ENCODE measurements at places on chromosomes 3 and 15.

DNA sequence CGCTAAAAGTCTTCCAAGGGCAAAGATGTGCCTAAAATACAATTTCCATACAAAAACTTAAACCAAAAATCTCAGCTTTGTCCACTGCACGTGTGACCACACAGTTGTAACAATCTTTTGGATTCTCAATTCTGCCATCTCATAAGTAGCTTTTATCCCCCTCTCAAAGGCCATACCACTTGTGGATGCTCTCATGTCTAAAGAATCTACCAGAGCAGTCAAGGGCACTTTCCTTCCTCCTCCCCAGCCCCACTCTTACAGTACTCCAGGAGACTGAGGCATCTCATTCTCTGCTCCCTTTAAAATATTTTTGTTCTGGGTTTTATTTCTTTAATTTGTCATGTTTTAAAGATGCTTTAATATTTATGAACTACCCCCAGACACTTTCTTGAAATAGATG lies 102.3 kb upstream of the PFN2 start:
- no peak for DNase-seq

DNA sequence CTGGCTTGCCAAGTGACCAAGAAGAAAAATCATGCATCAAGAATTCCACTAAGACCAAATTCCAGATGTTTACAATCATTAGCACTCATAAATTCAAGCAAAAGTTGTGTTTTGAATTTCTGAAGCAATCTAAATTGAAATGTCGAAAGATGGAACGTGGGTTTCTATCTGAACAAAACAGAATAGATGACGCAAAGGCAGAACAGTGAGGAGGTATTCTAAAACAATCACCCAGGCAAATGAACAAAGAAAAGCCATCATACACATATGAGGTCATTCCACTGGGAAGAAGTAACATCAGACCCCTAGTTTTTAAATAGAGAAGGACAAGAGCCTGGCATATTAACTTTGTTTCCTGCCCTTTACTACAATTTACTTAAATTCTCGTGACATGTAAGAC lies 58.0 kb downstream of the MCF2L2 start:
- no peak for DNase-seq

GRCh38 chr15:41891946-41892345 lies 1.9 kb downstream of the SPTBN5 start:
- no peak for DNase-seq

- no peak for DNase-seq
Observed at GRCh38 chr3:44954304-44954703, 21.7 kb downstream of the ZDHHC3 start.

DNA sequence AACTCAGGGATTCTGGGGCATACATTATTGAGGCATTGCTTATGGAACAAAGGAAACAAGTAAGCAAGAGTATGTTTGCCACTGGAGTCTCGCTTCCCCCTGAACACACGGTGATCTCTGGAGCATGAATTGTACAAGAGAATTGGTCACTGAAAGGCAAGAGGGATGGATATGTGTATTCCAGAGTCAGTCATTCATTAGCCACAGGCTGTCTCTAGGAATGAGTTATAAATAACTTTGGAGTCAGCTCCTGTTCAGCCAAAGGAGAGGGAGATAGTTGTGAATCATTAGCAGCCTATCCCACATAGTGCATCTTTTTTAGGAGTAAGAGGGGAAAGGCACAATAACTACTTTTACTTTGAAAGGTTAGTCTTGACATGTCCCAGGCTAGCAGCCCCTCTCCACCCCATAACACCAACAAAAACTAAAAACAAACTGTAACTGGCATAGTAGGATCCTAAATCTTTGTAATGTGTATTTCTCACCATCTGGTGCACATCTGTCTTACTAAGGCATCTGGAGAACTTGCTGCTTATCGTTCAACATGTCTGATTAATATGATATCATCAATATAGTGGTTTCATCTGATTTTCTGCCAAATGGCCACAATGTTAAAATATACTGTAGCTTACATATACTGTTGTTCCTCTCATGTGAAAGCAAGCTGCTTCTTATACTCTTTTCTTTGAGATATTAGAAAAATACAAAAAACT lies 462.2 kb downstream of the GRM7 start:
- DNase-seq, result no peak

GRCh38 chr3:45125550-45126026 lies 20.6 kb downstream of the CDCP1 start:
- DNase-seq, result no peak

DNA sequence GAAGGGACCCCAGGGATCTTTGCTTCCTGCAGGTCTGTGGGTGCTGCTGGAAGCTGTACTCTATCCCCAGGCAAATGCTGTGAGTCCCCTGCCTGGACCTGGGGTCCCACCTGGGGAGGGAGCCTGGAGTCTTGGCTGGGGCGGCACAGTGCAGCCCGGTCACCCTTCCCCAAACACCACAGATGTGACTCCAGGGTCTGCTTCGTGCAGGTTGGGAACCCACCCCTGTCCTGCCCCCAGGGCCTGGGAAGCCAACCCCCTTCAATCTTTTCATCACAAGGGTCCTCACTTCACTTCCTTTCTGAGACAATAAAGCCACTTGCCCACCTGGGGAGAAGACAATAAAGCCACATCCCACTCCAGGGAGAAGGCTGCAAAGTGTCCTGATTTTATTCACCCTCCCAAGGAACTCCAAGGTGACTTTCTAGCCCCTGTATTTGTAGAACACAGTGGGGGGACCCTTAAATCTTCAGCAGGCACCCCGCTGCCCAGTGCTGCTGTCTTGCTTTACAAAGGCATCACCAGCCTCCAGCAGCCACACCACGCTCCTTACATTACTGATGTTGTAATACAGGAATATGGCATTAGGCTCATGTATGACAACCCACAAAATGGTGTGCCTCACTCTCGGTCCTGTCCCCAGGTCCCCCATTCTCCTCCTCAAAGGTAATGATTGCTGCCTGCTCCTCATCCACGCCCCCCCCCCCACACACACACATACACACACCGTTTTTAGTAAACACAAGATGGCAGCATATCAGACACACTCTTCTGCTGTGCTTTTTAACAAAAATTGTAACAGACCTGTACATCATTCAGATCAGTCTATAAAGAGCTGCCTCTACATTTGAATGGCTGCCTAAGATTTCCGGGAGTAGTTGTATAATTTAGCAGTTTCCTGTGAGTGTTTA lies 9.9 kb downstream of the C3orf22 start:
- no peak for DNase-seq

GRCh38 chr3:103025880-103026279 lies 591.1 kb downstream of the ZPLD1 start:
- DNase-seq, result no peak

GRCh38 chr15:23422099-23422945 lies 24.7 kb downstream of the GOLGA6L2 start:
- DNase-seq, result no peak

DNA sequence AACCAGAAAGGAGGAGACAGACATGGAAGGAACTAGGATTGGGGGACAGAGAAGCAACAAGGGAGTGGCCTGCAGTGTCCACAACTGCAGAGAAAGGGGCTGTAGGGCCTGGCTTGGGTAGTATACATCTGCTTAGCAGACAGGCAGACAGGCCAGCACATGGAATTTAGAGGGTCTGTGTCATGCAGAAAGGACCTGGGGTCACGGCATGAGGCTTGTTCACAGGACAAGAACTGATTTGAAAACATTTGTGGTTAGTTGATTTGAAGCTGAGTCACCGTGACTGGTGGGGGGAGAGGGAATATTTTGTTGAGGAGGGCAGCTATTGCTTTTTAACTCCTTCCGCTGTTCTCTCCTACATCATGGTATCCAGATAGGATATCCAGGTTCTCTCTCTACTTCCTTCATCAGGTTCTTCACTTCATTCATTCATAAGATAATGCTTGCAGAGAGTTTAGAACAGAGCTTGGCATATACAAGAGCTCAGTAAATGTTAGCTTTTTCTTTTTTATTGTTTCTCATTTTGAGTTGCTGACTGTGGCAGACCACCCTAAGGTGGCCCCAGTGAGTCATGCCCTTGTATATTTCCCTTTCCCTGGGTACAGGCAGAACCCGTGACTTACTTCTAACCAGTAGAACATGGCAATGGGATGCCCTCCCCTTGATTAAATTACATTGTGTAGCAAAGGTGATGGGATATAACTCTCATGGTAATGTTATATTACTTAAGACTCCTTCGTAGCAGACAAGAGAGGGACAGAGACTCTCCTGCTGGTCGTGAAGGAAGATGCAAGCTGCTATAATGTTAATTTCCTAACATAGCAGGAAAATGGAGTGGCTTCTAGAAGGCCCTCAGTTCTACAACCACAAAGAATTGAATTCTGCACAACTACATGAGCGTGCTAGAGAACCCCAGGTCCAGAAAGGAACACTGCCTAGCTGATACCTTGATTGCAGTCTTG lies 95.0 kb upstream of the NMNAT3 start:
- DNase-seq, result no peak

- DNase-seq, result no peak
Observed at GRCh38 chr15:74035121-74036017, 40.9 kb downstream of the PML start.

DNA sequence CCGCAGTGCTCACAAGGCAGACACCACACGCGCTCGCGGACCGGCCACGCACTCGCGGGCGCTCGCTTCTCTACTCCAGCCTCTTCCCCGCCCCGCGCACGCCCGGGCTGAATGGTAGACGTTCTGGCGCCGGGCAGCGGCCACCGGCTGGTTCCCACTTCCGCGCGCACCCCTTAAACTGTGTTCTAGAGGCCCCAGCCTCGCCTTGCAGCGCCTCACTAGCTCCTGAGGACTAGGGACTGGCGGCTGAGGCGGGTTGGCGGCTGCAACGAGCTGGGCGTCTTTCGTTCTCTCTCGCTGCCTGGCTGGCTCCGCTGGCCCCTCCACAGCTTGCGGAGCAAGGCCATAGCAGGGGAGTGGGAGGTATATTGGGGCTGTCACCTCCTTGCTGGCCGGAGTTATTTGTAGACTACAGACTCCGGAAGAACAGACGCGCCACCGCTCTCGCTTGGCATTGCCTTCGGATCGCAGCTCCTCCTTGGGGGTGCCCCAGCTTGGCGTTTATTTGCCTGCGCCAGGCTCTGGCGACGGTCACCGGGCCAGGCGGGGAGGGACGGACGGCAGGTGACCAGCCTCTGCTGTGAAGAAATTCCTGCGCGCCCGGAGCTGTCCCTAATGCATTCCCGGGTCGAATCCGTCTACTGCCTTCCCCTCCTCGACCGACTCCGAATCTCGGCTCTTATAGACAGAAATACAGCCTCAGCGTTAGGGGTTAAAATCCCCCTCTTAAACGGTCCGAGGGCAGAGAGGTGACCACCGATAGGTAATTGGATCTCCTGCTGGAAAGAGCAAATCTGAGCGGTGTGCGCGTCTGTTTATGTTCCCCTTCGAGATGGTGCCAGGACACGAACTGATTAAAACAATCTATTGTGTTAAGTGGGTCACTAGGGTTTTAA lies 1.3 kb downstream of the GREM1 start:
- no peak for DNase-seq

DNA sequence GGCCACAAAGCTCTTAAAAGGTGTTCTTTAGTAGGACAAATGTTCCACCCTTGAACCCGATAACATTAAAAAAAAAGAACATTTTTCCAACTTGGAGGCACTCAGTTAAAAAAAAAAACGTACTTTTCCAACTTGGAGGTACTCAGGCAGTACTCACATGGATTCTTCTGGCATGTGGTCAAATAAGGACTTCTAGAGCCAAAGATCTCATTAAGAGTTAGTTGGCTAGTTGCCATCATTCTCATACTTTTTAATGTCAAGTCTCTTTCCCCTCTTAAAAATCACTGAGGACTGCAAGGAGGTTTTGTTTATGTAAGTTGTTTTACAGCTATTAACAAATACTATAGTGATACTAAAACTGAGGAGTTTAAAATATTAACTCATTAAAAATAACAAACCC lies 101.0 kb downstream of the CADPS start:
- DNase-seq, result no peak

DNA sequence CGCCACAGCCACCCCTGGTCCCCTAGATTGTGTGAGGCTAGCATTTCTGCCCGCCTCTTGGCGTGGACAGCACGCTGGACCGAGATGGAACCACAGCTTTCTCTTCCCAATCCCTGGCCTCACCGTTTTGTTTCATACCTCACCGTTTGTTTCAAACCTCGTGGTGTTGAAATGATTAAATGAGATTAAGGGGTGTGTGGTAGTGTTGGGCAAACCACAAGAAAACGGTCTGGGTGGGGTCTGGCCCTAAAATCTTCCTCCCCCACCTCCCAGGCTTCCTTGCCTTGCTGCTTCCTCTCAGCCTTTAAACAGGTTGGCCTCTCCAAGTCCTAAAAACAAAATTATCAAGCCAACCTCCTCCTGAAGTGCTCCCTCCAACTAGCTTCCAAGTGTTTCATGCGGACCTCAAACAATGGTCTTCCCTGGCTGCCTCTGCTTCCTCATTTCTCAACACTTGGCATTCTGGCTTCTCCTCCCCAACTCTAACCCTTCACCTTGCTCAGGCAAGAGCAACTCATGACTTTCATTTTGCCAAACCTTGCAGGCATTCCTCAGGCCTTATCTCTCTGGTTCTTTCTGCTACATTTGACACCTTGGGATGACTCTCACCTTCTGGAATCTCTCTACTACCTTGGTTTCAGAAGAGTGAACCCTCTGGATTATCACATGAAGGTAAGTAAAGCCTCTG lies 1.4 kb upstream of the ATP13A3 start:
- DNase-seq, result no peak

- DNase-seq, result no peak
Observed at GRCh38 chr3:69313251-69313650, 72.6 kb downstream of the FRMD4B start.

DNA sequence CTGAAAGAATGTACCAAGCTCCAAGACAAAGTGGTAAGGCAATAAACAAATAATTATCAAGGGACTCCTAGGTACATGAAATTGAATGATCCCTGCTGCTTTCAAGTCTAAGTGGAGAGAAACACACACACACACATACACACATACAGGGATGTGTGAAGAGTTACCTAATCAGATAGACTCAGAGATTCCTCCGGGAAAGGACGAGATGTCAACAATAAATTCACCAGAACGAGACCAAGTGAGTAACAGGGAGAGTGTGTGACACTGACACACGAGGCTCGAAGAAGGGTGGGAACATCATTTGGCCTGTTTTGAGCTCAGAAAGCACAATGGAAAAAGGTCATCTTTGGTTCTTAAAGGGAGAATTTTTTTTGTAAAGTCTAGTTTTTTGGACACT lies 13.4 kb downstream of the LRIG1 start:
- DNase-seq, result no peak

- peak; percentile 65 for DNase-seq
Observed at GRCh38 chr15:51348688-51349087, 7.2 kb downstream of the GLDN start.
